ENCODE measurements at places on chromosomes 6 and 20.

- no peak for DNase-seq
These were observed 365.7 kb downstream of the MAFB start for GRCh38 chr20:40323361-40323794.

DNA sequence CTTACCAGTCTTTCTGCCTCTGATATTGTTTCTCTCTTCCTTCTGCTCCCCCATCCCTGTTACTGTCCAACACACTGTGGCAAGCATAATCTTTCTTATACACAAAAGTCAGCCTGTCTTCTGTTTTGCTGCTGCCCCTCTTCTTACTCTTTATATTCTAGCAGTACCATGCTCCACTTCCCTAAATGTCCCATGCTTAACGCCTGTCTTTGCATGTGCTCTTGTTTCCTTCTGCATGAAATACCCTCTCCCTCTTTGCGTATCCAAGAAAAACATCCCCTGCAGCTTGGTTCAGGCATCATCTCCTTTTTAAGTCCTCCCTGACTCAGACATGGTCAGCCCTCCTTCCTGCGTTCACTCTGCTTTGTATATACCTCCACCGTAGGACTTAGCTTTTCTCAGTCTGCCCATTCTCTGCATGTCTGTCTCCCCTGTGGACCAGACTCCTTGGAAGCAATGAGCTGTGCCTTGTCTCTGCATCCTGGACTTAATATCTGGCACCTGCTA lies 103.9 kb downstream of the CTNNBL1 start:
- DNase-seq = no peak

- no peak for DNase-seq
These were observed 14.2 kb upstream of the SLPI start for GRCh38 chr20:45268531-45268930.

DNA sequence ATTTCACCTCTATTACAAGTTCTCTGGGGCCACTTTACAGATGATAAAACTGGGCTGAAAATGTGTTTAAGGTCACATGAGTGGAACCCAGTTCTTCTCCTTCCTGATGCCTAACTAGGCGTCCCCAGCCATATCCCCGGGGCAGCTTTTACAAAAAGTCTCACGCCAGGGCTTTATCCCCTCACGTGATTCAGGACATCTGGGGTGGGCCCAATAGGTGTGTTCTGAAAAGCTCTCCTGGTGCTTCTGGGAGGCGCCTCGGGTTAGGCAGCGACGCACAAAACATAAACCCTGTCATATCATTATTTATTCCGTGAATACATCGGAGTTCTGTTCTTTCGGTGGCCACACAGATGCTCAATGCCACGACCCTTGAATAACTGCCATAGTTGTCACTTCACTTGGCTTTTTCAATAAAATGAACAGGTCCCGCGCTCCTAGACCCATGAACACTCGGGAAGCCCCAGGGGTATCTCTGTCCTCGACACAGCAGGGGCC lies 32.1 kb downstream of the SF3B5 start:
- no peak for DNase-seq

DNA sequence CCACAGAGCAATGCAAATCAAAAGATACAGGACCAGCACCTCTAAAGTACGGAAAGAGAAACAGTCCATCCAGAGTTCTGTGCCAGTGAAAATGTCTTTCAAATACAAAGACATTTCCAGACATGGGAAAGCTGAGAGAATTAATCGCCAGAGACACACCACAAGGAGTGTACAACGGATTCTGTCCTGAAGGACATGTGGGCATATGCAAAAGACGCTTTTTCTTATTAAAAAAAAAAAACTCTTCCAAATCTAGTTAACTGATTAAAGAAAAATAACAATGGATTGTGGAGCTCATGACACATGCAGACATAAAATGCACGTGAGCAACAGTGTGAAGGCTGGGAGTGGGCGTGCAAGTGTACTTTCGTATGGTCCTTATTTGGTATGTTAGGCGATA lies 22.8 kb downstream of the KIF25 start:
- no peak for DNase-seq

DNA sequence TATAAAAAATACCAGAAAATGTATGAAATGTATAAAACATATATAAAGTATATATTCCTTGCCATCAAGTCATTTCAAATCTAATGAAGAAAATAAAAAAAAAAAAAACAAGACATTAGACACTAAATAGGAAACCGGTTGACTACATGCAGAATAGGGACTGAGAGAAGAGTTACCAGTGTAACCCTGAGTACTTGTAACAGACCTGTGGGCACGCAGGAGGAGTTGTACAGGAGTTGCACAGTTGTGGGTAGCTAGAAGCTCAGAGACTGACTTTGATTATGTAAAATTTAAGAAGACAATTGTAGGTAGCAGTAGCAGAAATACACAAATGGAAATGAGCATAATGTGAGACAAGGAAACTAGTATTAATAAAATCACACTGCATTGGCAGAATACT lies 112.4 kb upstream of the DST start:
- no peak for DNase-seq

DNA sequence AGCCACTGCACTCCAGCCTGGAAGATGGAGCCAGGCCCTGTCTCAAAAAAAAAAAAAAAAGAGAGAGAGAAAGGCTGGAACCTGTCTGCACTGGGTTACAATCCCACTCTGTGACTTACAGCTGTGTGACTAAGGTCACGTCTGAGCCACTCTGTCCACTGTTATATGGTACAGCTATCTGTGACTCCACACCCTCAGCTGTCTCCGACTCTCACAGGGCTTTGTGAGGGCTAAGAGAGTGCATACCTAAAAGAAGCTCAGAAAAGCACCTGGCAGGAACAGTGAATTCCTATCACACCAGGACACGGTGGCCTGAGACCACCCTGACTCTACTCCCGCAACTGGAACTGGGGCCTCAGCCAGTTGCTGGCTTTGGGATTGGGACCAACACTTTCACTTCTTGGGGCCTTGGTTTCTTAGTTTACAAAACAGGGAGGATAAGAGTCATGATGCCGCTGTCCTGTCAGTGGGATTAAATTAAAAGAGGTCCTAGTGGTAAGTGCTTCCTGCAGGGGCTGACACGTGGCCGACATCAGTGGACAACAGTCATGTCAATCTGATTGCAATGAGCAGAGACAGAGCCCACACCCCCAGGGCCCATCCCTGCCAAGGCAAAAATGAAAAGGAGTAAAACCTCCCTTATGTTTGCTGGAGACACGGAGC lies 5.7 kb upstream of the CD93 start:
- no peak for DNase-seq

GRCh38 chr6:94511502-94512088 lies 1065.7 kb upstream of the MANEA start:
- DNase-seq = no peak

DNA sequence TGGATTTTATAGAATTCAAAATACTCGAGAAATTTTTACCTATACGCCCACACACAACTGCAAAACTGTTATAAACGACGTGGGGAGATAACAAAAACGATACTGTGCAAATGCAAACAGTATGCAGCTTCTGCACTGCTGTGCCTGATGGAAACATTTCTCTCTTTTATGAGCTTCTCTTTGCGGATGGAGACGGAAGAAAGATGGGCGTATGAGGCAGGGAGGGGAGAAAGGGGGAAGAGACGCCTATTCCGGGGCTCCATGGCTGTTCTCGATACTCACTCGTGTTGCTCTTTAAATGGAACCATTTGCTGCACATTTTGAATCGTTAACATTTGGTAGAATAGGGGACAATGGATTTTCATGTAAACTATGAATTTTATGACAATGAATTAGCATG lies 69.1 kb upstream of the EXOC2 start:
- no peak for DNase-seq

DNA sequence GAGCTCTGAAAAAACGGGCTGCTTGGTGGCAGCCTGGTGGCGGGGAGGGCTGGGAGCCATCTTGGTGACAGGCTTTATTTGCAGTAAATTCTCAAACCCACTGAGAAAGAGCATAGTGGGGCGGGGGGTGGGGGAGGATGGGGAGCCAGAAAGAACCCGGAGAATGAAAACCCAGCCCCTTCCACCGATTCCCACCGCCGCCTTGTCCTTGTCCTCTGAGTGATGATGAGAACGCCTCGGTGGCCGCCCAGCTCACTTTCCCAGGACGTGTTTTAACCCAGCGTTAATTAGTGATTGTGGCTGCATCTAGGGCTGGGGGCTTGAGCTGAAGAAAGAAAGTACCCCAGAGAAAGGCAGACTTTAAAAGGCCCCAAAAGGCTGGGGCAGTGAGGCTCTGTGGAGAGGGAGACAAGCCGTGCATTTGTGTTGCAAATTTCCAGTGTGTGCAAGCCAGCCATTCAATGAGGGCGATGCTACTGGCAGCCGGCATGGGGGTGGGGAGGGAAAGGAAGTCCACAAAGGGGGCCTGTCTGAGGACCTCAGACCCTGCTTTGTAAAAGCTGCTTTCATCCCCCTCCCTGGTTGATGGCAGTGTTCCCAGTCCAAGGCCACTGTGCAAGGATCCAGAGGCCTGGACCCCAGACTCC lies 6.2 kb upstream of the GHRH start:
- DNase-seq = no peak

- no peak for DNase-seq
These were observed 106.0 kb upstream of the CST7 start for GRCh38 chr20:24842918-24843715.

DNA sequence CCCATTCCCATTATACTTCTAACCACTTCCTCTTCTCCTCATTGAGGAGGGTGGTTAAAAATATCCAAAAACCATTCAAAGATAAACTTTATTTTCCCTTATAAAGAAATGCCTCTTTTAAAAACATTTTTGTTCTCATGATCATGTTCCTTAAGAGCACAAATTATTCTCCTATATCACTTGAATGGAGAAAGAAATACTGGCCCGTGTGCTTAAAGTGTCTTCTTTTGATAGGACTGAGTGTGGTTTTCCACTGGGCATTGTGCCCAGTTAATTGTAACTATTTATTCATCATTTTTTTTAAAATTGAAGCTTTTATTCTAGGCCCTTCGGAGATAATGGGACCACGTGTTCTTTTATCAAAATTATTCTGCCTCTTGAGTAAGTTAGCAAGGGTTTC lies 871.5 kb downstream of the QKI start:
- no peak for DNase-seq

DNA sequence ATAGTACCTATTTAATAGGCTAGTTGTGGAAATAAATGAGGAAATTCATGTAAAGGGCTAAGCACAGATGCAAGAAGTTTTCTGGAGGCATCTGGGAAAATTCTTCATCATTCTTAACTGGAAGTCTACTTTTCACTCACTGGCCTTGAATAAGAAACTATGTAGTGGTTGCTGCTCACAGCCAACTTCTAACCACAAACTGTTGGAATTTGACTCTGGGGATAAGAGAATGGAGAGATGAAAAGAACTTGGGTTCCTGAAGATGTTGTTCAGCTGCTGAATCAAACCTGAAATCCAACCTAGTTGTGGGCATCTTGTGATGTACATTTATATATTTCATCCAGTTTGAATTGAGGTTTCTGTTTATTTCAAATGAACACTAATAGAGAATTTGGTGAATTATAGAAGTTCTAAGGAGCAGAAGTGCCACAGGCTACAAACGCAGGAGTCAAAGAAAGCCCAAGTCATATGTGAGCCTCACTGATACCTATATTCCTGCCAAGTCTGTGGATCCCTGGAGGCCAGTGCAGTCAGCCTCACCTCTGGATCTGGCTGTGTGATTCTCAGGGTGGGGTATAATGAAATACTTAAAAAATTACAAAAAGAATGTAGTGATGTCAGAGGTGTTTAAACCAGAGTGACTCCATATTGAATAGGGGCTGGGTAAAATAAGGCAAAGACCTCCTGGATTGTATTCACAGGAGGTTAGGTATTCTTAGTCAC lies 18.7 kb upstream of the MEI4 start:
- DNase-seq = no peak

DNA sequence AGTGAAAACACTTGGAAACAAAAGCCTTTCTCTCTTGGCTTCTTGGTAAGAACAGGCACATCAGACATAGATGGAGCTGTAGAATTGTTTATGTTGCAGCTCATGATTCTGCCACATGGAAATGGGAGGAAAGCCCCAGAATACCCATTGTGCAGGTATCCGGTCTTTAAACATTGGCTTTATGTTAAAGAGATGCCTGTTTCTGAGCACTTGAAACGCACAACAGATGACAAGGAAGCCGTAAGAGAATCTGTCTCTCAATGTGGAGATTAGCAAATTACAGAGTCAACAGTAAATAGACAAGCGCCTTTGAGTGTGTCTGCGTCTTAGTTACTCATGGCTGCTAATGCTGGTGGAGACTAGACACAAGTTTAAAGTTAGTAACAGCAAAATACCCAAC lies 10.5 kb downstream of the TNFAIP3 start:
- DNase-seq = no peak

GRCh38 chr6:138659998-138660397 lies 113.6 kb upstream of the CCDC28A start:
- no peak for DNase-seq

Measured in stimulated activated naive CD4-positive, alpha-beta T cell treated with Interleukin-2 at 50 U/mL for 16 hours (primary cell).